Amniotic stem cell (primary cell): ENCODE measurements at places on chromosomes 1 and 21.

DNA sequence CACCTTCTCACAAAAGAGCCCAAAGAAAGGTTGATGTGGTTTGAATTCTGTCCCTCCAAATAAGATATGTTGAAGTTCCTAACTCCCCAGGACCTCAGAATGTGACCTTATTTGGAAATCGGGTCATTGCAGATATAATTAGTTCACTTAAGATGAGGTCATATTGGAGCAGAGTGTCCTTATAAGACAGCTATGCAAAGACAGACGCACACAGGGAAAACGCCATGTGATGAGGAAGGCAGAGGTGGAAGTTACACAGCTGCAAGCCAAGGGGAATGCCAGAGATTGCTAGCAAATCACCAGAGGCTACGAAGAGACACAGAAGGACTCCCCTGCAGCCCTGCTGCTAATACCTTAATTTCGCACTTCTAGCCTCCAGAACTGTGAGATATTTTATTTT lies 5.2 kb upstream of the ABCB10 start:
- no peak for DNase-seq

DNA sequence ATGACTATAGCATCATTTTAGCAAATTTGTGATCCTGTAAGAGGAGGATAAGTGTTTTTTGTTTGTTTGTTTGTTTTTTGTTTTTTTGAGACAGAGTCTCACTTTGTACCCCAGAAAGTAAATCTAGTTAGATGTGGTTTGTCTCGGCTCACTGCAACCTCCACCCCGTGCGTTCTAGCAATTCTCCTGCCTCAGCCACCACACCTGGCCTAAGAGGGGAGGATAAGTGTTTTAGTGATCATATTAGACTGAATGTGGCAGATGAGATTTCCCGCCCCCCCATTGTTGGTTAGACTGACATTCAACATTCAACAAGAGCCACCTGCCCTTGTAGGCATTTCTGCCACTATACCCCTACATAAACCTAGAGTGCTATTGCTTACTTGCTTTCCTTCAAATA lies 98.5 kb downstream of the OSBPL9 start:
- DNase-seq, result no peak

- DNase-seq, result no peak
These were observed 180.7 kb downstream of the TRABD2B start for GRCh38 chr1:47816325-47817071.

DNA sequence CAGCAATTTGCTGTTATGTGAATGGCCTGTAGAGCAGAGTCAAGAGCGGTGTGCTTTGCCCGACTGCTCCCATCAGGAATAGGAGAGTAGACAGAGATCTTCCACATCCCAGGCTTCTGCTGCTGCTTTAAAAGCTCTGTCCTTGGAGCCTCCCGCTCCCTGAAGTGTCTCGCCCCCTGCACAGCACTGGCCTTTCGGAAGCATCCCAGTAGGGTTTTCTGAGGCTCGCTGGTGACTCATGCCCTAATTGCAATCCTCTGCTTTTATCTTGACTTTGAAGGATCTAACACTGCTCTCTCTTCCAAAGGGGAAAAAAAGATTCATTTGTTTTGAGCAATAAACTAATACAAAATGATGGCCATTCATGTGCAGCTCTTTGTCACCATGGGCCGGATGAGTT lies 13.3 kb upstream of the CD101 start:
- no peak for DNase-seq

GRCh38 chr1:230139741-230140140 lies 72.7 kb downstream of the GALNT2 start:
- no peak for DNase-seq

GRCh38 chr1:200483491-200484143 lies 73.8 kb upstream of the ZNF281 start:
- DNase-seq, result peak; percentile 93

DNA sequence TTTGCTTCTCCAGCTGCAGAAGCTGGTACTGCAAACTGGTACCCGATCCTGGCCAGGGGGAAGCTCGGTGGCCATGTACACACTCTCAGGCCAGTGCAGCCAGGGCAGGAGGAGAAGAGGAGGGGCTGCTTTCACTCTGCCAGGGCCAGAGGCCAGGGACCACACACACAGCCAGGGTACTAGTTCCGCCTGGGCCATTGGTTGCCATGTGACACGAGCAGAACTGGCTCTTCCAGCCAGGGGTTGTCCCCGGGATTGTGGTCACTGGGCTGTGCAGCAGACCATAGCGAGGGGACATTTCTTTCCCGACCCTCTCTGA lies 3.7 kb upstream of the SHISAL2A start:
- DNase-seq, result no peak

DNA sequence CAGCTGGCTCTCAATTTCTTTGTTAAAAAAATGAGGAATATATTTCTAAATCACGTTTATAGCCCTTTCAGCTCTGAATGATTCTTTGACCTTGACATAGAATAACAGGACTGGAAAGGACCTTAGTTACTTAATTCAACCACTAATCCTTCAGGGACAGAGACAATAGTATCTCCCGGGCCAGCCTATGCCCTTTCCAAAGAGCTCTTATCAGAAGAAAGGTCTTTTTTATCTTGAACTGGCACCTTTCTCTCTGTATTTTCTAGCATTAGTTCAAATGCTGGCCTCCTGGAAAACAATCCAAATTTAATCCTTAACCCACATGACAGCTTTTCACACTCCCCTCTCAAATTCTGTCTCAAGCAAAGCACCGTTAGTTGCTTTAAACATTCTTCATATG lies 44.8 kb upstream of the FBXO28 start:
- no peak for DNase-seq

DNA sequence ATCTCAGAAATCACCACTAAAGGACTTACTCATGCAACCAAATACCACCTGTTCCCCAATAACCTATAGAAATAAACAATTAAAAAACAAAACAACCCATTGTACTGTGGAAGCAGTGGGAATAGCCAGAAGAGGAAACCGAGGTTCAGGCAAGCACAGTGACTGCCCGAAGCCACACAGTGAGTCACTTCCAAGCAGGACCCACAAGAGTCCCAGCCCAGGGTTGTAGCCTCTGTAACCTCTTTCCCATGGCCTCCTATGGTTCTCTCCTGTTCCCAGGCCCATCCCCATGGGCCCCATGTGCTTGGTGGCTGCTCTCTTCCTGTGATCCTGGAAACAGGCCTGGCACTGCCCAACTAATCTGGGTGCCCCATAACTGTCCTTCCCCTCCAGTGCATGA lies 29.0 kb upstream of the HTR1D start:
- no peak for DNase-seq

DNA sequence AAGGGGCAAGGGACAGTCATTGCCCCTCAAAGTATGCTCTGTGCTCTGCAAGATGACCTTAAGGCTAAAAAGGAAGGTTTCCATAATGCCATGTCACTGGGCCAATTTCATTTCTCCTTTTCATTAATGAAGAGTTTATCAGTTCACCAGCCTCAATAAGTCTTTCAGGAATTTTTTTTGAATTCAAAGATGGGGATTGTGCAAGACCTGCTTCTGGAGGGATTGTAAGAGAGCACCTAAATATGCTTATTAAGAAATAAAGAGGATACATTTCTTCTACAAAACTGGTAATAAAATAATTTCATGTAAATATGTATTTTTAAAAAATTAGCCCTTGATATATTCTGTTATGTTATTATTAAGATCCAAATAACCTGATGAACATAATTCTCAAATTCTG lies 86.8 kb upstream of the RGS4 start:
- DNase-seq, result no peak

DNA sequence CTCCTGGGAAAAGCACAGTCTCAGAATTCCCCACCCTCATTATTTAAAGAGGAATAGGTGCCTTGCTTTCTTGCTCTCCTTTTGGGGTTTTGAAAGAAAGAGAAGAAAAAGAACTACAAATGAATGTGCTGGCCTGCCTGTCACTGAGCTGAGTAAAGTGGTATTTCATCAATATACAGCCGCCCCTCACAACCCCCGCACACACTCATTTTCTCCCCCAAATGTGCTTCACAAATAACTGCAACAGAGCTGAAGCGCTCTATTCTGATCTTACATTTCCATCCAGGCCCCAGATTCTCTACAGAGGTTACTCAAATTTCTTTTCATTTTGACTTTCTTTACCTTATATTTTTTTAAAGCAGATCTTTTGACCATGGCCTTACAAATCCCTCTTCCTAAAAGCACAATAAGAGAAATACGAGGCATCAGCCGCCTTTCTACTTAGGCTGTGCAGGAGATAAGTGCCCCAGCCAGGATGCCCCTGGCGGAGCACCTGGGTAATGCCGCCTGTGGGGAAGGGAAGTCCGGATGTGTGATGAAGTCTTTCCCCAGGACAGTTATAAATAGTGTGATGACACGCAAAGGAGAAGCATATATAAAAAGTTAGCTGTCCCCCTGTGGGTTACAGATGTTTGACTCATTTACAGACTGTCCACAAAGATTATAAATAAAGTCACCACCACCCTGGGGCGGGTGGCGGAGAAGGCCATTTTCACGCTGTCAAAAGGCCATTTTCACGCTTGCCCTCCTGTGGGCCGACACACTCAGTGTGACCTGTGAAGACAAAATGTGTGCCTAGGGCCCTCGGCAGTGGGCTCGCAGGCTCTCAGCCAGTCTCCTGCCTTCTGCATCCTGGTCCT lies 6.5 kb downstream of the KCNN3 start:
- DNase-seq, result no peak

DNA sequence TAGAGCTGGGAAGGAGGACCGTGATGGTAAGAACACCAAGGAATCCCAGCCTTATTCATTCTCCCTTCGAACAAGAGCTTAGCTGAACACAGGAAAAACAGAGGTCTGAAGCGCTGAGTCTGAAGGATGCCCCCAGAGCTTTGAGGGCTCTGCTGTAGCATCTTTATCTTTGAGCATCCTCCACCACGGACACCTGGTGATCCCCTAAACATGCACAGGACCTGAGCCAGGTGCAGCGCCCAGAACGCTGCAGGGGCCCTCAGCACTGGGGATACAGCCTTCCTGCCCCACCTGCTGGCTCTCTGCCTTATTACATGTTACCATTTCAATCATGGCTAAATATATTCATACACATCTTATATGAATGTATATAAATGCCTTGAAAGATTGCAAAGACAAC lies 7.7 kb upstream of the GPATCH4 start:
- DNase-seq, result no peak
